ENCODE measurements at places on chromosomes 1 and 21.

- DNase-seq: no peak
These were observed 338.6 kb downstream of the PAPPA2 start for GRCh38 chr1:176801514-176802020.

- DNase-seq: peak; percentile 6
These were observed 31.9 kb downstream of the SETD4 start for GRCh38 chr21:36028127-36029069.

DNA sequence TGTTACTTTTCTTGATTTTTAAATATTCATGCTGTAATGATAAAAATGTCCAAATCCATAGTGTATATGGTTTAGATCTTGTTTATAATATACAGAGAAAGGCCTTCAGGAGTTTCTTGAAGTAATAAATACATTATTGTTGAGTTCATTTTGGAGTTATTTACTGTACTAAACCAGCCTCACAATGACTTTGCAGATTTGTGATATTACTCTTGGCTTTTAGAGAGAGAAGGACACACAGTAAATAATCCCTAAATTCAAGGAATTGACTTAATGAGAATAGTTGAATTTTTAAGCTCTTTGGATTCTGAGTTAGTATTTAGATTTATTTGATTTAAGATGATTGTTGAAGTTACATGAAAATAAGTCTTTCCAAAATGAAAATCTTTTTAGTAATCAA lies 38.9 kb downstream of the RABGAP1L start:
- DNase-seq: no peak

GRCh38 chr1:67836769-67837168 lies 3.5 kb upstream of the GNG12 start:
- DNase-seq: no peak

- DNase-seq: no peak
These were observed 62.0 kb upstream of the ESRRG start for GRCh38 chr1:216785221-216785620.

GRCh38 chr1:182709225-182709764 lies 24.9 kb upstream of the RGS8 start:
- DNase-seq: no peak

- no peak for DNase-seq
These were observed 39.0 kb upstream of the RUNX3 start for GRCh38 chr1:24968941-24969585.

- peak; percentile 26 for DNase-seq
These were observed 25.6 kb downstream of the LDLRAP1 start for GRCh38 chr1:25568834-25569596.

DNA sequence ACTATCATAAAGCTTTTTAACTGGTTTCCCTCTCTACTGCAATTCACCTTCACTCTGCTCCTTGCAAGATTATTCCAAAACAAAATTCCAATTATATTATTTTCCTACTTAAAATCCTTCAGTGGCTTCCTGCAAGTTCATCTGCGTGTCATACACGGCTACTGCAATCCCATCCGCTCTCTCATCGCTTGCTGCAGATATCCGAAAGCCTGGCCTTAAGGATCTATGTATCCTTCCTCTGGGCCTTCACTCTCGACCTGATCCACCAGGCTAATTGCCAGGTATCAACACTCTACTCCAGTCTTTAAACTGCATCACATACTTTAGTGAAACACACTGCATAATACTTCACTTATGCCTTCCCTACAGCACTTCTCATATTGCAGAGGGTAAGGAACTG lies 44.0 kb downstream of the VAV3 start:
- DNase-seq: no peak

- DNase-seq: no peak
These were observed 96.8 kb upstream of the C1orf21 start for GRCh38 chr1:184289825-184290550.

- DNase-seq: no peak
These were observed 57.2 kb downstream of the KCNN3 start for GRCh38 chr1:154812877-154813276.

- DNase-seq: no peak
These were observed 84.8 kb upstream of the GNG4 start for GRCh38 chr1:235734335-235734734.

- DNase-seq: no peak
These were observed 7.0 kb downstream of the CSDE1 start for GRCh38 chr1:114750780-114751179.

DNA sequence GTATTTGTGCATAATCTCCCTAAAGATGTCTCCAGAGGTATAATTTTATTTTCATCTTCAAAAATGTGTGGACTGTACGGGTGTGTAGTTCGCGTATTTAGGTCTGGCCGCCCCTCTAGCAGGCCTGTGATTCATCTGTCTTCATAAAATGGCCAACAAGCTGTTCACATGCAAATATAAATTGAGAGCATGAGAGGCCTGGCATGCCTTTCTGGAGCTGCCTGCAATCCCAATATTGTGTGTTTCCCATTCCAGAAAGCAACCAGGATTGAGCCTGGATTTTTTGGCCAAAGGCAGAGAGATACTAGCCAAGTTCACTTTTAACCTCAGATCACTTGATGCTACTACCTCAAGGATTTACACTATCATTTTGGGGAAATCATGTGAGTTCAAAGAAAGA lies 197.2 kb downstream of the NFIA start:
- no peak for DNase-seq

GRCh38 chr1:19811206-19811851 lies 3.8 kb downstream of the RNF186 start:
- no peak for DNase-seq

DNA sequence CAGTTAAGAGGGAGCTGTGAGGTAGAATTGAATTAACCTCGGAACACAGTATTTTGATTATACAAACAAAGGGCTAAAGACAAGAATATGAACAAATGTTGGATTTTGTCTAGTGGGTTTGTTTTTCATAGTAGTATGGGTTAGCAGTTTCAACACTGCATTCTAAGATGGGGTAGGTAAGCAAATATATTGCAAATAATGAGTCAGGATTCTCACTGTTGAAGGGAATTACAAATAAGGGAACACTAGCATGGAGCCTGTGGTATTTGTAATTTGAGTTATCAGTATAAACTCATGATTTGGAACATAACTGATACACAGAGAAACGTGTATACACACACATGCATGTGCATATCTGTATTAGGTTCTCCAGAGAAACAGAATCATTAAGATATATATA lies 44.5 kb downstream of the CD55 start:
- no peak for DNase-seq

GRCh38 chr1:24903560-24903954 lies 26.5 kb downstream of the RUNX3 start:
- DNase-seq: no peak

DNA sequence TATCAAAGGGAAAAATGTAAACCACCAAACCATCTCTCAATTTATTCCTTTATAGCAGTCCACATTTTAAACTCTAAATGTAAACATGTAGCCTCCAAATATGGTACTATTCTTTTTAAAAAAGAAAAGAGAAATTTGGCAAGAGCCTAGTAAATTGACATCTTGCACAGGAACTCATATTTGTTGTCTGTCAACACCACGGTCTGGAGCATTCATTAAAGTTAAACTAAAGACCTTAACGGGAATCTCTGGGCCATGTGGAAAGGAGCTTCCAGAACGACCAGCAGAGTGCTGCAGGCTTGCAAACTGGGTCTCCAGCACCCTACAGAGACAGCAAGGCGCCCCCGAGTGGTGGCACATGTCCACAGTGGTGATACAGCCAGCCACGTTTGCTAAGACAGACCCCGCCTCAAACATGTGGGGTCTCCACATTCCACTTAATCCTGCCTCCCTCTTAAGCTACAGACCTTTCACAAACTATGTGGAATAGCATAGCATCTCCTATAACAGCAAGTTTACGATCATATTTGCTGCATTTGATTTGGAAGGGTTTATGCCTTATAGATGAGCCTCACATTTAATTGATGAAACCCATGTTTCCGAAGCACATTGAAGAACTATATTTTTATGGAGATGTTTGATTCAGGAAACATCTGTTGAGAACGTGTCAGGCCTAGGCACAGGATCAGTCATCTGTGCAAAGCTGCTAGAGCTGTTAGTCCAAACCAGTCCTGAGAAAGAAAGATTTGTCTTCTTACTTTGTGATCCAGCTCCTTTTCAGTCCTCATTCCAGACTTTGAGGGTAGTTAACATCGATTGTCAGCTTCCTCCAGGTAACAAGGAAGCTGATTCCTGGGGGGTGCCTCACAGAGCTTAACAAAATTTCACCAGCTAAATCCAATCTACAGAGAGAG lies 96.4 kb upstream of the BACE2 start:
- DNase-seq: no peak

DNA sequence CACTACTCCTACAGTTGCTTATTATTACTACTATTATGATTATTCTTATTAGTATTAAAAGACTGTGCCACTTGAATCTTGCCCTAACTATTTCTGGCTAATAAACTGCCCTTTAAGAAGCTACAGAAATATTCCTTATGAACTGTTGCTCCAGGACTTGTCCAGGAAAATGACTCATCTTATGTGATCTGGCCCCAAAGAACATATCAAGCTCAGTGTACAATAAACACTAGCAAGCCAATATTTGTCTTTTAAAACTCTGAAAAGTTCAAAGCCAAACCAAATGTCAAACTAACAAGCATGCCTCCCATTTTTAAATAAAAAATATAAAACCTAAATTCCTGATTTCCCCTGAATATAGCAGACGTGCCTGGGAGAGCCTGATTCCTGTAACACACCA lies 88.7 kb upstream of the SIM2 start:
- DNase-seq: no peak

GRCh38 chr1:209802780-209803152 lies 3.2 kb downstream of the IRF6 start:
- no peak for DNase-seq

- no peak for DNase-seq
These were observed 549.9 kb downstream of the PTPRU start for GRCh38 chr1:29786195-29786594.

- no peak for DNase-seq
These were observed 3.4 kb upstream of the KRTAP10-5 start for GRCh38 chr21:44583800-44584147.

DNA sequence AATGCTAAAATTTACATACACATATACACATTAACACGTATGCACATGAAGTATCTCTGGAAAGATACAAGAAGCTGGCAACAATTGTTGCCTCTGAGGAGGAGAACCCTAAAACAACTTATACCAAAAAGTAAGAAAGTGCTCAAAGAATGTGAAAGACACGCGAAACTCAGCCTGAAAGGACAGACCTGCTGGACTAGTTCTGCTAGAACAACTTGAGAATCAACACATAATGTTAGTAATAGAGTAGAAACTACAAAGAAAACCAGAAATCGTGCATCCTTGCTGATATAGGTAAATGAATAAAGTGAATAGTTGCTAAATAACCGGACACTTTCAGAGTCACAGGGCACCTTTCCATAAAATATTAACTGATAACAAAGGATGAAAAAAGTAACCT lies 242.5 kb downstream of the RERE start:
- DNase-seq: no peak

DNA sequence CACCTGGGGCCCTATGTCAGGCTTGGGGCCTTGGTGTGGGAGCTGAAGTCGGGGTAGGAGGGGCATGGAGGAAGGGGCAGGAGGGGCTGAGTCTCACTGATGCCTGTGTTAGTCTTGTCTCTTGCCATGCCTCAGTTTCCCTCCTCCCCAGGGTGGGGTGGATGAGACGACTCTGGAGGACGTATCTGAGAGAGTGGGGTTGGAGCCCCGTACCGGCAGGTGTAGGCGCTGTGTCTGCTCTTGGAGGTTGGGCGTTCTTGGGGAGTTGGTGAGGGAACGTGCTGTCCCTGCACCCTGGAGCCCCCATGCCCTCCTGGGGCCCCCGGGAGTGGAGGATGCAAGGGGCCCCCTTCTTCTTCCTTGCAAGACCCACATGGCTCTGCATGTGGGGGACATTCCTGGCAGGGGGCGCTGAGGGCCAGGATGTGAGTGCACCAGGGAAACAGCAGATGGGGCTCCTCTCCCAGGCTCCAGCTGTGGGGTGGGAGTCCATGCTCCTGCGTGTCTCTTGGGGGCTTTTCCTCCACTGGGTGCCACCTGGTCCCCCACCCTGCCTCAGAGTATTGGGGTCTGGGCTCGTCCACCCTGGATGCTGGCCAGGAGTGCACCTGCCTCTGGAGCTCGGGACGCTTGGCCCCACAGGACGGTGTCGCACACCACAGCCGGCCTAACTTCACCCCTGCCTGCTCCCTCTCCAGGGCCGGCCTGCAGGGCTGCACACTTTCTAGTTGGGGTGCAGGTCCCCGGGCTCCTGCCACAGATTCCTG lies 1.4 kb upstream of the TNFRSF14 start:
- DNase-seq: no peak

DNA sequence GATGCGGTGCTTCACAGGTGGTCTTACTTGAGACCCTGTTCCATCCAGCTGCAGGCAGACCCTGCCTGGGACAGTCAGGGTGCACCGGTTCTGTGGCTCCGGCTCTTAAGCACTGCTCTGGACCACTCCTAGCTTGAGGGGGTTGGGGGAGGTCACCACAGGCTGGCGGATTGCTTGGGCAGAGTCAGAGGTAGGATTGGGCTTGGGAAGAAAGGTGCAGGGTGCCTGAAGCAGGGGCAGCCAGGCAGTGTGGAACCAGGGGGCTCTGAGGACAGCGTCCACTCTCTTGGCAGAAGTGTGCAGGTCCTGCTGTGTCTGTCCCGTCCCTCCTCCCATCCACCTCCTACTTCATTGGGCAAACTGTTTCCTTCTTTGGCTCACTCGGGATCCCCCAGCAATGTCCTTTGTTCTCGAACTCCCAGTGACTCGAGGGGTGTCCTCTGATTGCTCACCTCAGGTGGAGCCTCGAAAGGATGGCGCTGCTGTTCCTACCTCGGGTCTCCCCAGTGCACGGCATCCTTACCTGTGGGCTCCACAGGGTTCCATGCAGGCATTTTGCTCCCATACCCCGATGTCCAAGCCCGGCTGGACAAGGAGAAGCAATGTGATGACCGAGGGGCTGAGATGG lies 1.7 kb downstream of the PDXK start:
- DNase-seq: no peak

- DNase-seq: no peak
These were observed 29.0 kb upstream of the KHDRBS1 start for GRCh38 chr1:31984419-31985347.

DNA sequence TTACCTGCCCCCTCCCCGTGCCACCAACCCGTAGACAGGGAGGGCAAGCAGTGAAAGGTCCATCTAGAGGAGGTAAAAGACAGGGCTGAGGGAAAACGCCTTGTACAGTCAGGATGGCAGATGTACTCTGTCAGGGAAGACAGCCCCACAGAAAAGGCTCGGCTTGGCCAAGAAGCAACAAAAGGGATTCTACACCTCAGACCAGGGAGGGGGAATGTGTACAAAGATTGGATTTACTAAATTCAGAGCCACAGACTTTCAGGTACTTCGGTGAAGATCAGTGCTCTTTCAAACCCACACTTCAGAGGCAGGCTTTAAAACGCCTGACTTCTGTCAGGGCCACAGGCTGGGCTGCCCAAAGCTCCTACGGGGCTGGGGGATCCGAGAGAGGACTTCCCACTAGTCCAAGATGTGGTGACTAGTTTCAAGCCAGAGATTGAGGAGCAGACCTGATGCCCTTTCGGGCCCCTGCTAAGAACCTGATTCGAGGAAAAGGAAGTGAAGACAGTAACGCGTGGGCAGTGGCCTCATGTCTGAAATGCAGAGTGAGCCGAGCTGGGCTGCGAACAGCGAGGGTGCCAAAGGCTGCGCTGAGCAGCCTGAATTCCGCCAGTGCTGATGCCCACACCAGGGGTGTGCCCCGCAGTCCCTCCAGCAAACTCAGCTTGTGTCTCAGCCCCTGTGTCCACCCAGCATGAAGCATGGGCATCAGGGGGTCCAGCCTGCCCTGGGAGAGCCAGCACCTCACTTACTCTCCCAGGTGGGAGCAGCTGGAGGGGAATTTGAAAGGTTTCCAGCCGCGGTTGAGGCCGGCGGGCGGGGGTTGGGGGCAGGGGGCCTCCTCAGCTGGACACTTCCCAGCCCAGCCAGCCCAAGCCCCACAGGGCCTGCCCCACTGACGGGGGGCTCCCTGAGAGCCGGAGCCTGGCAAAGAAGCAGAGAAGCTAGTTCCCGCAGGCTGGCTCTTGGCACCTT lies 36.2 kb downstream of the KIAA1614 start:
- no peak for DNase-seq
